Dorsolateral prefrontal cortex (tissue), 122 donors: ENCODE measurements at places on chromosomes 1 and 21.

DNA sequence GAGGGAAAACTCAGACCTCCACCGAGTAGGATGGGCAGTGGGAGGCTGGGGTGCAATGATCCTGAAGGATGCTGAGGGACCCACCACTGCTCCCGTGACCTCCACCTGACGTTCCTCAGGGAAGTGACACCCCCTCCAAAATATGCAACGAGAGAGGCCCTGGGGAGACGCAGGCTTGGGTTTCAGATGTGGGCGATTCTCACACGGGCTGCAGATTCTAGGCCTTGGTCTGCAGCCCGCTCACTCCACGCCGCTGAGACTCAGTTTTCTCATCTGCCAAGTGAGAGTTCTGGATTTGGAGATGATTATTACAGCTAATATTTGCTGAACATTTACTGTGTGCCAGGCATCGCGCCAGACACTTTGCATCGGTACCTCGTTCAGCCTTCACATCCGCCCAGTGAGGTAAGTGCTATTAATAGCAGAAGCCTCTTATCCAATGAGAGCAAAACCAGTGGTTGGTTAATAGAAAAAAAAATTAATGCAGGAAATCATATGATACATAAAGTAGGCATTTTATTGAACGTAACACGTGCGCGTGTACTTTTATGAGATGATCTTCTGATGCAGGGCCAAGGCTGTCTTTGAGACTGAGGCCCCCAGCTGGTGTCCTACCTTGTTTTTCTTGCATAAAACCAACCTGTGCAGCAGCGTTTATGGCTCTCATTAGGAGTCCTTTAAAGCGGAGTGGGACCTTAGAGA is 102.0 kb upstream of the RUNX3 start:
- DNase-seq: no peak

DNA sequence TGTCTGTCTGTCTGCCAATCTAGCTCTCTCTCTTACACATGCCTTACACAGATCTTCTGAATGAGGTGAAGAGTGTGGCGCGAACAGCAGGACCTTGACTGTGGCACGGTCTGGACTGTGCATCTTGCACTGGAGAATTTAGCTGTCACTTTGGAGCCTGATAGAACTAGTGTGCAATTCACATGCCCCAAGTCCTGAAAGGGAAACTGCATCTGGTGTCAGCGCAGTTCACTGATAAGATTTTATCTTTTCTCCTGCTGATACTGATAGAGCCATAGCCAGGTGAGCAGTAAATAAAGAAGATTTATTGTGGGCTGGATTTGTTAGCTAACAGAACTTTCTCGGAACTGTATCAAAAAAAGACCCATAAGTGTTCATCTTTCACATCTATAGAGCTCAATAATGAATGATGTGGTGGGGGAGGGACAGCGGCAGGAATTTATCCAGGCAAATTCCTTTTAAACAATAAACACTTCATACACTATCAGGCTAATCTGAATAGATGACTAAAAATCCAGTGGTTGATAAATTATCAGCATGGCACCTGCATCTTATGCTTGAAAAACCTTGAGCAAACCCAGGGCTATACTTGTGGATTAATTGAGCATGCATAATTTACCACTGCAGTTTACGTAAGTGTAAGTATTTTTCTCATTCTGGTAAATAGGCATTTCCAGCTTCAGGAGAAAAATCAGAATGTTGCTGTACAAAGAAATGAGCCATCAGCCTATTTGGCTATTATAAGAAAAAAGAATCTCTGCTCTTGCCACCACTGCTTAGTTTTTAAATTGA is 104.1 kb downstream of the NTNG1 start:
- DNase-seq: no peak

- DNase-seq: no peak
Measured at GRCh38 chr21:29477941-29478340, 179.2 kb downstream of the BACH1 start.

DNA sequence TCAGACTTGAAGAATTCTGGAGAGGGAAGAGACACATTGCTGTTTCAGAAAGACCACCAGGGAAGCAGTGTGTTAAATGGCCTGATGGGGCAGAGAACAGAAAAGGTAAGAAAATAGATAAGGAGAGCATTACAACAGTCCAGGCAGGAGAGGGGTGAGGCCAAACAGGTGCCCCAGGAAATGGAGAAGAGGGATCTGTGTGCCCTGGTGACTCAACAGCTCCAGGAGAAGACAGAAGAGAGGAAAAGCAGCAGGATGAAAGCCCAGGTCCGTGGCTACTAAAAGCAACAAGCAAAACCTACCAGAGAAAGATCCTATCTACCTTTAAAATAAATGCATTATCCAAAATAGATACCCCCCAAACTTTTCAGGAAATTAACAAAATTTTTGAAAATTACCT is 9.2 kb downstream of the TP53BP2 start:
- DNase-seq: no peak

- DNase-seq: no peak
Measured at GRCh38 chr1:18884727-18885126, 17.6 kb downstream of the ALDH4A1 start.

DNA sequence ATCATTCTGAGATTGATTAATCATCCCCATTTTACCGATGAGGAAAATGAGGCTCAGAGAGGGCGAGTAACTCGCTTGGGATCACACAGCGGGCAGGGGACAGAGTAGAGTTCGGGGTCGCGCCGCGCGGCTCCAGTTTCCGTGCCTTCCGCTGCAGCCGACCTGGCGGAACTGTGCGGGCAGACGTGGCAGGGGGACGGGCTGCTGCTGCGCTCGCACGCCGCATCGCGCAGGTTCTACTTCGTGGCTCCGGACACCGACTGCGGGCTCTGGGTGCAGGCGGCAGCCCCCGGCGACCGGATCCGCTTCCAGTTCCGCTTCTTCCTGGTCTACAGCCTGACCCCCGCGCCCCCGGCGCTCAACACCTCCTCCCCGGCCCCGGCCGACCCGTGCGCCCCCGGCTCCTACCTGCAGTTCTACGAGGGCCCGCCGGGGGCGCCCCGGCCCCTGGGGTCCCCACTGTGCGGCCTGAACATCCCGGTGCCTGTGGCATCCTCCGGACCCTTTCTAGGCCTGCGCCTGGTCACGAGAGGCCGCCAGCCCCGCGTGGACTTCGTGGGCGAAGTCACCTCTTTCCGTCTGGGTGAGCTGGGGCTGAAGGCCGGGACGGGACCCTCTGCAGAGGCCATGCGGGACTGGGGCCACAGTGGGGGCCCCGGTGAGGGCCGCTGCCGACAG is 2.3 kb downstream of the LDLRAD2 start:
- DNase-seq: no peak

DNA sequence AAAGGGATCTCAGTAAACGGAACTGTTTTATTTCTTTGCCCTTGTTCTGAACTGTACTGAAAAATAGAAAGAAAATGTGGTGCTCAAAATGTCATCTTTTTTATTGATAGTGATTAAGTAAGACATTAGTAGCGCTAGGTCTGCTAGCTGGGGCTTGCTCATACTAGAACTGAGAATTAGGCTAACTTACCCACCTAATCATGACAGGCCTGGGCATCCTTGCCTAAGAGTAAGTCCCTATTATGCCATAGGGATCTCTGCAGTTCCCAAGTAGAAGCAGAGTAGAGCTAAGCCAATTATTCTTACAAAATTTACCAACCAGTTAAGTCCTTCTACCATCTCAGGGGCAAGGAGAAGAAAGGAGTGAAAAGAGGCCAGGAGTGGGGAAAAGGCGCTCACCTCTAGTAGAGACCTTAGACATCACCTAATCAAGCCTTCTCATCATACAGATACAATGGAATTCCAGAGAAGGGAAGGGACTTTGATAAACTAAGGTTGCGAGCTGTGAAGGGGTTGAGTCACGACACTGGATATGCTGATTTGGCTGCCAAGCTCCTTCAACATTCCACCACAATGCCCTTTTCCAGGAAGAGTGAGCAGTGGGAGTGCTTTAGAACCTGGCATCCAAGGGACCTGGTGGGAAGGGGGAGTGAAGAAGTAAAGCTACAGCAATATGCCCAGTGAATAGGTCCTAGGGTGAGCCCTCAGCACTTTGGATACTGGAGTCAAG is 27.7 kb upstream of the RPTN start:
- DNase-seq: no peak

DNA sequence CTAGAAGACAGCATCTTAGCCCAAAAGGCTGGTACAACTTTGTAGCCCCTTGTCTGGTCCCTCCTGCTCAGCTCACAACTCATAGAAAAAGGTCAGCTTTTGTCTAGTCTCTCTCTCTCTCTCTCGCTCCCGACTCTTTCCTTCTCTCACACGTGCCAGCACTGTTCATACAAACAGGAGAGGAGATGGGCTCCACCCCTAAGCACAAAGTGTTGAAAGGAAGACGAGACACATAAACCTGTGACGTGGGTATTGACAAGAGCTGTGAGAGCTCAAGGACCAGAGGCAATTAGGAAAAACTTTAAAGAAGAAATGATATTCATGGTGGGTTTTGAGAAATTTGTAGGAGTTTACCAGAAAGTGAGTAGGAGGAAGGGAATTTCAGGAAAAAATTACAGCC is 23.6 kb upstream of the KCNC4 start:
- DNase-seq: no peak

GRCh38 chr21:42991992-42992740 is 17.8 kb downstream of the PKNOX1 start:
- DNase-seq: no peak

DNA sequence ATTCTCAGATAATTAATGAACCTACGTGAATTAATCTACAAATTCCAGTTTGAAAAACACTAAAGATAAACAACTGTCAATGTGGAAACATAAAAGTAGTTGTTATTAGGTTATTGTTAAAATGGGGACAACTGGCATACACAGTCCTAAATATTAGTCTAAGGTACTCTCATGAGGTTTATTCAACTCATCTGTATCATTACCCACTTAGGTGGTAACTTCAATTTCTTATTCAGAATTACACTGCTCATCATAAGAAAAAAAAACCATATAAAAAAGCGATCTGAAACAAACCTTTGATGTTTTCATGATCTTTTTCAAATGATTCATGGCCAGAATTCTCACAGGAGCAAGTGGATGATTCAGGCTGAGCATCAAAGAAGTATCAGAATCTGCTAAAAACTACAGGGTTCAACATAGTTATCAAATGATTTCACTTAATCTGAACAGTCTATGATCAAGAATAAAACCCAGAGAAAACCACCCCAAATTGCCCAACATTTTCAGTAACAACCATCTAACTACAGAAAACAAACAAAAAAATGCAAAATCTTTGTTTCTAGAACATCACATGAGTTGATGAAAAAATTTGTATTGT is 13.7 kb downstream of the HEATR1 start:
- no peak for DNase-seq

DNA sequence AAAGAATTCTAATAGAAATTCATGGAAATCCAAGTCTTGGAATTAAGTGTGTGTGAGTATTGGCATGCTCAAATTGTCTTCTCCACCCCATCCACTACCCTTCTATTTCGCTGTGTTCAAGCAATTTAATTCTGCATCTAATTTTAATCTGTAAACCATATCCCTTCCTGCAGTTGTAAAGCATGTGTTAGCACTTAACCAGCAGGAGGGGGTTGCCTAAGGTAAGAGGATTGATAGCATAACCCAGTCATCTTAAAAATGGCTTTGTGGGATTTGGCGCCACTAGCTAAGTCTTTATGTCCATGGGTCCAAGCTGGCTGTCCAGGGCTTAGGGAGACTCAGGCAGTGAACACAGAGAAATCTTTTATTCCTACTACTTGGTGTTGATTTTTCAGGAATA is 210.3 kb downstream of the PTPRC start:
- no peak for DNase-seq

GRCh38 chr1:48019714-48020315 is 22.6 kb upstream of the TRABD2B start:
- no peak for DNase-seq

GRCh38 chr1:109901524-109902145 is 9.0 kb upstream of the CSF1 start:
- no peak for DNase-seq

GRCh38 chr1:156838972-156839371 is 19.9 kb downstream of the INSRR start:
- no peak for DNase-seq

DNA sequence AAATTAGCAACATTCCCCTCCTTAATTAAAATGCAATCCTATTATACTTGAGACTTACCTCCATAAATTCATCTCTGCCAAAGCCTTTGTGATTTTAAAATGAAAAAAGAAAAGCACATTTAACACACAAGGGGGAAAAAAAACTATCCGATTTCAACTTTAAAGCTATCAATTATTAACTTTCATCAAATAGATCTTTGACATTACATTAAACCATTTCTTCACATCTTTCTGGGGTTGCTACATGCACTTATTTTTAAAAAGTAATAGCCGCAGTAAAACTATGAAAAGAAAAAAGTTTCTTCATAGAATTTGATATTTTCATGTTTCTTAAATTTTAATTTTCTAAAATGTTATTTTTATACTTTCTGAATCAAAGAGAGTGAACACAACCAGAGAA is 71.0 kb downstream of the EVI5 start:
- DNase-seq: no peak

GRCh38 chr1:226990133-226990716 is 50.1 kb downstream of the COQ8A start:
- DNase-seq: no peak

DNA sequence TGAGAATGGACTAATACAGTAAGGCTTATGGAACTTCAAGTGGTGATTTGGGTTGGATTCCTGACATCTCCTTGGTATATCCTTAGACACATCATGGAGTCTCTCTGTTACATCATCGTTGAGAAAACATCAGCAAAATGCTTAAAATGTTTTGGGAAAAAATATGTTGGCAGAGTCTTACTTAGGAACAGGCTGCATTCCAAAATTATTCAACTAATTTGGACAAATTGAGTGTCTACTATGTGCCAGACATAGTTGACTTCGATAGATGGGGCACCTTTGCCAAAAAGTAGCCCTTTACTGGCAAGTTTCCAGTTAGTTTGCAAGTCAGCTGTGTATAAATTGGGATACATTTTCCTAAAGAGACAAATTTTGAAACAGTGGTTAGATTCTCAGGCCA is 253.4 kb upstream of the ST6GALNAC5 start:
- no peak for DNase-seq

GRCh38 chr1:203690730-203691129 is 64.1 kb downstream of the ATP2B4 start:
- DNase-seq: no peak

DNA sequence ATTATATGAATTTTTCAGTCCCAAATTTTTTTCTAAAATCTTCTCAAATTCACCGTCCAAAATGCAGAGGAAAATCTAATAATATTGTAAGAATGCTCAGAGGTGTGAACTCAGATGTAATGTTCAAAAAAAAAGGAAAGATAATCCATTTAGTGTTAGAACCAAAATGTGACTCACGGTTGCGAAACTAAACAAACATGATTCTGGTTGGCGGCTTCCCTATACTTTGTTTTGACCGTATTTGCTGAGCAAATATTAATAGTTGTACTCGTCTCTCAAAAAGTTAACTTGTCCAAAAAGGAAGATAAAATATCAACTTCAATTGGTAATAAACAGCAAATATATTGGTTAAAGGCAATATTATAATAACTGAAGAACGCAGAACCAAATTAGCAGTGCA is 34.4 kb downstream of the ZSWIM5 start:
- DNase-seq: no peak

DNA sequence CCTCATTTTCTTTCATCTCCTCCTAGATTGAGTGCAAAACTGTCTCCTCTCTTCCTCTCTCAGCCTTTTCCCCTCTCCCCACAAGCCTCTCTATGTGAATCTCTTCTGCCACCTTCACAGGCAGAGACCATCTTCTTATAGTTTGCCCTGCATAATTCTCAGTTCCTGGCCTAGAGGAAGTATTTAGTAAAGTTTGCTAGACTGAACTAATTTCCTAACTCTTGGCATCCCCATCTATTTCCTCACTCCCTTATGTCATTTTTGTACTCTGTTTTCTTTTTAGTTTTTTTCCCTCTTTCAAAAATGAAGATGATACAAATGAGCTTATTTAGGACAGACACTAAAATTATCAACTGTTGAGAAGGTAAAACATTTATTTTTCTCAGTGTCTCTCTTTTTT is 66.0 kb downstream of the XCL2 start:
- no peak for DNase-seq
